Activated CD4-positive, alpha-beta T cell treated with anti-CD3 and anti-CD28 coated beads, Interleukin-2, amount 10 ng/mL, durations not matched to agents 7 days and 5 days (primary cell): ENCODE measurements at places on chromosomes 11 and 22.

- no peak overlapping the region for H3K4me3 ChIP-seq
- H3K27me3 ChIP-seq, result peaks cover 28% of the 10 kb centered on the region
- H3K4me1 ChIP-seq, result peaks cover 5% of the 10 kb centered on the region
- H3K36me3 ChIP-seq, result no peaks in the 10 kb centered on the region
- H3K27ac ChIP-seq, result no peak overlapping the region
Observed at GRCh38 chr22:38839686-38840085, 4.1 kb downstream of the NPTXR start.

DNA sequence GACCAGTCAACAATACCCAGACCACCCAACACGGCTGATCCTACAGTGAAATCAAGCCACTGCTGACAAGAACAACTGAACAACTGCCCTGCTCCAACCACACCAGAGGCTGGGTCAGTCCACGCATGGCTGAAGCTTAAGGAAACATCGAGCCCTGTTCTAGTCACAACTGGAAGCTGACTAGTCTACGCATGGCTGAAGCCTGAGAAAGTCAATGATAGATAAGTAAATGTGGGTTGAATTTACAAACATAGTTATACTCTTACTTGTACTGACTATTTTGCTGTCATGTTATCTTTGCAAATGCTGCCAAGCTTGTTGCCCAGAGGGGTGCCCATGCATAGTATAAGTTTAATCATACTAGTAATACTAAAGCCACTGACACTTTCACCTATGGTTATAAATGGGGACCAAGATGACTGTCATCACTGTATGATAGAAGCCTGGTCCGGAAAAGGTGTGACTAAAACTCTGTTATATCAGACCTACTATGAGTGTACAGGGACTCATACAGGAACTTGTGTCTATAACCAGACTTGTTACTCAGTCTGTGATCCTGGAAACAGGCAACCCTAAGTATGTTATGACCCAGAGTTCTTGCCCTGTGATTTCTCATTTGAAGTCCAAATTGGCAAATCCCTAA is 43.4 kb upstream of the GLYAT start:
- H3K27ac ChIP-seq, result no peak overlapping the region
- no peaks in the 10 kb centered on the region for H3K27me3 ChIP-seq
- no peak overlapping the region for H3K4me3 ChIP-seq
- H3K4me1 ChIP-seq, result peaks cover 4% of the 10 kb centered on the region
- no peak for DNase-seq

GRCh38 chr11:126772267-126772666 is 228.3 kb downstream of the KIRREL3 start:
- DNase-seq, result no peak
- H3K27ac ChIP-seq, result no peak overlapping the region
- no peaks in the 10 kb centered on the region for H3K4me1 ChIP-seq
- H3K4me3 ChIP-seq, result no peak overlapping the region
- no peaks in the 10 kb centered on the region for H3K27me3 ChIP-seq

DNA sequence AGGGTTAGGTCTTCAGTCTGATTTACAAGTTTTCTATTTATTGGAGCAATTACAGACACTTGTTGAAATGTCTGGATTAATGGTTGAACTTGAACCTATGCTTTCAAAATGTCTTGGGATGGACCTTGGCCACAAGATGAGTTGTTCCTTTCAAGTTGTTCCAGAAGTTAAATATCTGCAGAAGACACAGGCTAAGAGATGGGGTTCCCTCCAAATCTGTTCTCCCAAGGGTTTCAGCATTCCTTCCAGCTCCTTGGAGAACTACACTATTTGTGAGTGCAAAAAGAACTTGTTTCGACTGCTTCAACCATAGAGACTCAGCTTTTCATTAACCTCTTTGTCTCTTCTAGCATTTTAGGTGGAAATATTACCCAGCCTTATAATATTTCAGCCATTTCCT is 189.0 kb upstream of the BLID start:
- H3K36me3 ChIP-seq, result no peaks in the 10 kb centered on the region
- no peak for DNase-seq
- no peak overlapping the region for H3K27ac ChIP-seq
- H3K4me3 ChIP-seq, result no peak overlapping the region

DNA sequence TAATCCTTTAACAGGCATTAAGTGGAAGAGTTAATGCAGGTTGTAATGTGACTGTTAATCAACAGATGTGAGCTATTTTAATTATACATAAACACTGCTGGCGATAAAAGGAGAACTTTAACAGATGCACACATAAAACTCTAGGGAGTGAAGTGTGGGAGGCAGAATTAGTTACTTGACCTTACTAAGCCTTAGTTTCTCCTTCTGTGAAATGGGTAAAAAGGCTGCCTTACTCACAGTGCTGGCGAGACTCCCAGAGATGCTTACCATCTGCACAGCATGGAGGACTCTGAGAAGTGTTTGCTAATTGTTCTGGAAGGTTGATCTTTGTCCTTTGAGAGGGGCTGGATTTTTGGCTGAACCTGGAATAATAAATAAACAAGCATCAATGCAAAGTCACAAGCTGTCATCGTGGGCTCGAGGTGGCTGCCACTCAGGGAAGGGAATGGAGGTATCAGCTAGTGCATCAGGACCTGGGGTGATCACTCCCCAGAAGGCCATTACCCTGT is 58.6 kb upstream of the MPEG1 start:
- H3K4me1 ChIP-seq, result peaks cover 40% of the 10 kb centered on the region
- H3K36me3 ChIP-seq, result no peaks in the 10 kb centered on the region
- no peak for DNase-seq

GRCh38 chr11:42025121-42025803 is 565.8 kb upstream of the LRRC4C start:
- no peaks in the 10 kb centered on the region for H3K36me3 ChIP-seq
- H3K27me3 ChIP-seq, result no peaks in the 10 kb centered on the region

DNA sequence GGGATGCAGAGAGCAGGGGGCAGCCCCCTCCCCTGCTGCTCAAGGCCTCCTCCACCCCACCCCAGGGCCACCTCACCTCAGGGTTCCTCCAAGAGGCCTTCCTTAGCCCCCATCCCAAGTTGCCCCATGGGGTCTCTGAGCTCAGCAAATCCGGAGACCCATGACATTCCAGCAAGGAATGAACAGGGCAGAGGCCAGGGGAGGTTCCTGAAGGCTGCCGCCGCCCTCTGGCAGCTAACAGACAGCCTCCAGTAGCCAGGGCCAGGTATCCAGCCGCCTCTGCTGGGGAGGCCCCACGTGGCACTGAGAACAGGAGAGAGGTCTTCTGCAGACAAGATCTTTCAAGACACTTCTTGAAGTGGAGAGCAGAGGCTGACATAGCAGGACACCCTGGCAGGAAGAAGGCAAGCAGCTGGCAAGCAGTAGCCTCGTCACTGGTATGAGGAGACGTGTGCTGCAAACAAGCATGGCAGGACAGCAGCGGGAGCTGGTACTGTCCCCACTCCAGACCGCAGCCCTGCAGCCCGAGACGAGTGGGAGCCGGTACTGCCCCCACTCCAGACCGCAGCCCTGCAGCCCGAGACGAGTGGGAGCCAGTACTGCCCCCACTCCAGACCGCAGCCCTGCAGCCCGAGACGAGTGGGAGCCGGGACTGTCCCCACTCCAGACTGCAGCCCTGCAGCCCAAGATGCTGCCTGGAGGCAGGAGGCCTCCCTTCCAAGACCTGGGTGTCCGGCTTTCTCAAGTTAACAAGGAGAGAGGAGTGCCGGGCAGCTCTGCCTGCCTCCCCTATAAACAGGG is 190.6 kb downstream of the IGLL1 start:
- no peak overlapping the region for H3K4me3 ChIP-seq
- DNase-seq, result no peak
- no peaks in the 10 kb centered on the region for H3K4me1 ChIP-seq

DNA sequence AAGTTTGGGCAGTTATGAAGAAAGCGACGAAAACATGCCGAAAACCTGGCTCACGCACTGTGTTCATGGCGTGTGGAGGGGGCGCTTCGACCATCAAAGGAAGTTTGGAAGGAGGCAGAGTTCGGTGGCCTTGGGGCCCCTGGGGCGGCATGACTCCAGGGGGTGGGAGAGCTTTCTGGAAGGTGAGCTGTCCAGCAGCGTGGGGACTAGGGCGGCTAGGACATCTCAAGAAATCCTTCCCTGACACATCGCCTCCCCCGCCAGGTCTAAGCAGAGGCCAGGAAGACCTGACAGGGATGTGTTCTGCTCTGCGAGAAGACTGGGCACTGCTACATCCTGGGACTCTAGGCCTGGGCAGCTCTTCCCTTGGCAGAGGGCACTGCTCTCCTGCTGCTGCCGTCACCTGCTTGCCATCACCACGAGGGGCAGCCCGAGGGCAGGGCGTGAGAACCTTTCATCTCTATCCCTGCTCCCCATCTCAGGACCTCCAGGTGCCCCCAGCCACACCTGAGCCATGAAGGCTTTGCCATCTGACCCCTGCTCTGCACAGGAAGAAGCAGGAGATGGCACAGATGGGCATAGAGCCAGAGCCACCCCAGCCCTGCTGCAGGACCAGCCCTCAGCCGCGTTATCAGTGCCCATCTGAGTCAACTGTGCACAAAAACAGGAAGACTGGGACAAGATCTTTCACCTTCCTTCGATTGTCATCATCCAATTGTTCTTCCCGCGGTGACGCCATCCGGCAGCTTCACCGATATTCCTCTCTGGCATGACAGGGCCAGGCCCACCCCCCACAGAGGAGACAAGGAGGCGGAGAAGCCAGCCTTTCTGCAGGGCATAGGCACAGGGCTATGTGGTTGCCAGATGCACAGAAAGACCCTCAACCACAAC is 12.7 kb downstream of the LINC01488 start:
- no peak overlapping the region for H3K4me3 ChIP-seq
- no peaks in the 10 kb centered on the region for H3K27me3 ChIP-seq
- no peaks in the 10 kb centered on the region for H3K4me1 ChIP-seq
- H3K27ac ChIP-seq, result no peak overlapping the region

DNA sequence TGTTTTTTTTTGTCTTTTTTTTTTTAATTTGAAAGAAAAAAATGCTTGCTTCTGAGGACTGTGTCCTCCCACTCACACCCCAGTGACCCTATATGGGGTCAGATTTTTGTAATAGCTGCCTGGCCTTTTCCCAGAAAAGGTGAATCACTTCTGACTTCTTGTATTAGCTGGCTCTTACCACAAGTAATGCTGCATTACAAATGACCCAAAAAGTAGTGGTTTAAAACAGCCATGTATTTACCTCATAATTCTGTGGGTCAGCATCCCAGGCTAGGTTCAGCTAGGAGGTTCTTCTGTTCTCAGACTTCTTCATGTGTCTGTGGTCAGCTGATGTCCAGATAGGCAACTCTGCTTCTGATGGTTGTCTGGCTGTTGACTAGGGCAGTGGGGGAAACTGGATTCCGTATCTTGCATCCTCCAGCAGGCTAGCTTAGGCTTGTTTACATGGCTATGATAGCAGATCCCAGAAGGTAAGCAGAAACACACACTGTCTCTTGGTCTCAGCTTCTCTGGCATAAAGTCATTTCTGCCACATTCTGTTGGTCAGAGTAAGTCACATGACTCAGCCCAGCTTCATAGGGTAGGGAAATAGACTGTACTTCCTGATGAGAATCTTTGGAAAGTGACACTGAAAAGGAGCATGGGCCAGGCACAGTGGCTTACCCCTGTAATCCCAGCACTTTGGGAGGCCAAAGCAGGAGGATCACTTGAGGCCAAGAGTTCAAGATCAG is 19.5 kb downstream of the LHFPL7 start:
- no peaks in the 10 kb centered on the region for H3K36me3 ChIP-seq
- H3K27me3 ChIP-seq, result peaks cover 22% of the 10 kb centered on the region
- H3K4me1 ChIP-seq, result no peaks in the 10 kb centered on the region

GRCh38 chr11:86706338-86707131 is 34.1 kb upstream of the ME3 start:
- peaks cover 2% of the 10 kb centered on the region for H3K27me3 ChIP-seq
- DNase-seq, result no peak
- H3K36me3 ChIP-seq, result no peaks in the 10 kb centered on the region

DNA sequence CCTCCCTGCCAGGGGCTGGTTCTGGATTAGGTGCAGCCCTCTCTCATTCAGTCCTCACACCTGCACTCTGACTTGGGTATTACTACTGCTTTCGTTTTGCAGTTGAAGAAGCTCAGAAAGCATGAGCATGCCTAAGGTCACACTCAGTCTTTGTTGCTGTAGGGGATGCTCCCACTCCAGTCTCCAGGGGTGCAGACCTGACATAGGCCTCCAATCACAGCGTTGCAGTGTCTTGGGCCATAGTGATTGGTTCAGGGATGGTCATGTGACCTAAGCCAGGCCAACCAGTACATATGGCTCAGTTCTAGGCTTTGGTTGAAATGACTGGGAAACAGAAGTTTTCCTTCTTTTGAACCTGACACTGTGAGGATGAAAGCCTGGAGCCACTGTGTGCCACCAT is 61.7 kb downstream of the FBXO7 start:
- H3K27ac ChIP-seq, result no peak overlapping the region
- no peak overlapping the region for H3K4me3 ChIP-seq
- no peak for DNase-seq
- peaks cover 4% of the 10 kb centered on the region for H3K27me3 ChIP-seq
- H3K36me3 ChIP-seq, result no peaks in the 10 kb centered on the region

GRCh38 chr11:100152766-100153165 is 534.3 kb upstream of the ARHGAP42 start:
- DNase-seq, result no peak
- H3K4me1 ChIP-seq, result no peaks in the 10 kb centered on the region
- H3K4me3 ChIP-seq, result no peak overlapping the region
- H3K27ac ChIP-seq, result no peak overlapping the region
- no peaks in the 10 kb centered on the region for H3K27me3 ChIP-seq

- no peak for DNase-seq
- H3K4me3 ChIP-seq, result no peak overlapping the region
- peaks cover 30% of the 10 kb centered on the region for H3K4me1 ChIP-seq
- H3K27ac ChIP-seq, result peak overlapping the region; percentile 22
- no peaks in the 10 kb centered on the region for H3K27me3 ChIP-seq
Observed at GRCh38 chr11:72226701-72227100, 2.1 kb downstream of the INPPL1 start.

DNA sequence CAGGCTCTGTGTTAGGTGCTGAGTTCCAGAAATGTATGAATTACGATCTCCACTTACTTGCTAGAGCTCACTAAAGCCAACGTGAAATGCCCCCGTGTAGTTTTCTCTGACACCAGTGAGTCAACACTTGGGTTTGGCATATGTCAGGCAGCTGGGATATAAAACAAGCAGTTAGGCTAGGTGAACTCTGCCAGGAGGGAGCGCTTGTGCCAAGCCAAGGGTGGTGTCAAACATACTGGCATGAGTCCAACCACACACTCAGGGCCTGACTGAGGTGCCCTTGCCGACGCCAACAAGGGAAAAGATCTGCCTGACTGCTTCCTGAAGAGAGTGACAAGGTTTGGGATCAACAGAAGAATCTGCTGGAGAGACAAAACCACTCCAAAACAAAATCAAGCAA is 167.8 kb upstream of the NARS2 start:
- no peaks in the 10 kb centered on the region for H3K4me1 ChIP-seq
- H3K4me3 ChIP-seq, result no peak overlapping the region
- H3K27me3 ChIP-seq, result peaks cover 5% of the 10 kb centered on the region
- no peaks in the 10 kb centered on the region for H3K36me3 ChIP-seq
- no peak overlapping the region for H3K27ac ChIP-seq
